ENCODE measurements at places on chromosomes 5 and 9. TPM values are rescaled to one million over a fixed set of nuclear protein-coding genes. Genes with fewer than 3 reads are reported as not detected.

Gene CYSRT1
- total RNA-seq = 0.29 TPM

Gene MYOZ3
- 0.22 TPM for total RNA-seq

Gene DRD1
- not detected for total RNA-seq

Gene CAMK4
- 2.6 TPM for total RNA-seq

Gene C5orf52
- not detected for total RNA-seq

Gene BHMT2
- total RNA-seq = 0.22 TPM

Gene TAF11L5
- not detected for total RNA-seq

Gene OBP2A
- not detected for total RNA-seq

Gene CEP78
- total RNA-seq = 43.6 TPM

Gene EQTN
- not detected for total RNA-seq

Gene NIM1K
- not detected for total RNA-seq

Gene LHX3
- not detected for total RNA-seq

Gene ACOT12
- total RNA-seq = not detected

Gene DAB2
- total RNA-seq = 186 TPM

Gene SLC24A2
- under 0.01 TPM for total RNA-seq

Gene ANKRD34B
- not detected for total RNA-seq

Gene GDNF
- total RNA-seq = not detected

Gene CYLC2
- not detected for total RNA-seq

Gene CNTNAP3
- 90.7 TPM for total RNA-seq

Gene HARS2
- 34.8 TPM for total RNA-seq

Gene ACTL7A
- total RNA-seq = not detected

Gene NKD2
- total RNA-seq = not detected

Gene MCTP1
- 86.0 TPM for total RNA-seq

Gene EGFLAM
- 1.7 TPM for total RNA-seq

Gene PCDHGA4
- total RNA-seq = 2.2 TPM

Gene ADRA1B
- 0.13 TPM for total RNA-seq

Gene DPYSL3
- total RNA-seq = 127 TPM

Gene BAAT
- total RNA-seq = 0.07 TPM

Gene MARVELD2
- 4.9 TPM for total RNA-seq

Gene C9orf153
- total RNA-seq = 0.27 TPM

Gene PAIP1
- 120 TPM for total RNA-seq

Gene APC
- total RNA-seq = 77.8 TPM

Gene NMUR2
- total RNA-seq = not detected
